SJSA1 (cell line): ENCODE measurements at places on chromosomes 4 and X. TPM values are rescaled to one million over a fixed set of nuclear protein-coding genes. Genes with fewer than 3 reads are reported as not detected.

- no peak overlapping the region for H3K27ac ChIP-seq
- no peak overlapping the region for H3K4me3 ChIP-seq
- no peak for DNase-seq
- no peaks in the 10 kb centered on the region for H3K4me1 ChIP-seq
- no peaks in the 10 kb centered on the region for H3K36me3 ChIP-seq
- H3K27me3 ChIP-seq: no peaks in the 10 kb centered on the region
These were observed 44.5 kb upstream of the BTC start for GRCh38 chr4:74838746-74839370.

RBM47 gene
- total RNA-seq: 0.13 TPM in 1 of 2 replicates, not detected in the other

VCX3B gene
- total RNA-seq: not detected in 2 replicates

C4orf36 gene
- total RNA-seq: 0.41 and 2.8 TPM in 2 replicates

GRCh38 chr4:139849219-139849618 lies 183.6 kb downstream of the MGST2 start:
- H3K27ac ChIP-seq: no peak overlapping the region
- DNase-seq: no peak
- H3K4me1 ChIP-seq: no peaks in the 10 kb centered on the region
- no peaks in the 10 kb centered on the region for H3K36me3 ChIP-seq
- no peaks in the 10 kb centered on the region for H3K27me3 ChIP-seq

- H3K4me3 ChIP-seq: no peak overlapping the region
- H3K27ac ChIP-seq: no peak overlapping the region
- H3K27me3 ChIP-seq: no peaks in the 10 kb centered on the region
- no peaks in the 10 kb centered on the region for H3K36me3 ChIP-seq
These were observed 163.3 kb upstream of the IL15 start for GRCh38 chr4:141473026-141473540.

DNA sequence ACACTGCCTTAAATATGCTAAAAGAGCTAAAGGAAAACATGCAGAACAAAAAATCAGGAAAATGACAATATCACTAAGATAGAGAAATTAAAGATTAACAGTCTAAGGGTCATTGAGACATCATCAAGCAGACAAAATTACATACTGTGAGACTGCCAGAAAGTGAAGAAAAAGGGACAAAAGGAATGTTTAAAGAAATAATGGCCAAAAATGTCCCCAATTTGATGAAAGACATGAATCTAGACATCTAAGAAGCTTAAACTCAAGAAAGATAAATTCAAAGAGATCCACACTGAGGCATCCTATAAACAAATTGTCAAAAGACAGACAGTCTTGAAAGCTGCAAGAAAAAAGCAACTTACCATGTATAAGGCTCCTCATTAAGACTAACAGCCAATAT lies 63.7 kb downstream of the OPHN1 start:
- H3K27me3 ChIP-seq: no peaks in the 10 kb centered on the region
- H3K36me3 ChIP-seq: no peaks in the 10 kb centered on the region
- H3K4me1 ChIP-seq: no peaks in the 10 kb centered on the region
- no peak for DNase-seq
